ENCODE measurements at places on chromosomes 13 and 19.

- DNase-seq: no peak
Observed at GRCh38 chr13:32267836-32268439, 47.2 kb downstream of the ZAR1L start.

- no peak for DNase-seq
Observed at GRCh38 chr13:20247963-20248362, 15.8 kb upstream of the GJB6 start.

- DNase-seq: no peak
Observed at GRCh38 chr13:31377946-31378345, 178.2 kb downstream of the B3GLCT start.

DNA sequence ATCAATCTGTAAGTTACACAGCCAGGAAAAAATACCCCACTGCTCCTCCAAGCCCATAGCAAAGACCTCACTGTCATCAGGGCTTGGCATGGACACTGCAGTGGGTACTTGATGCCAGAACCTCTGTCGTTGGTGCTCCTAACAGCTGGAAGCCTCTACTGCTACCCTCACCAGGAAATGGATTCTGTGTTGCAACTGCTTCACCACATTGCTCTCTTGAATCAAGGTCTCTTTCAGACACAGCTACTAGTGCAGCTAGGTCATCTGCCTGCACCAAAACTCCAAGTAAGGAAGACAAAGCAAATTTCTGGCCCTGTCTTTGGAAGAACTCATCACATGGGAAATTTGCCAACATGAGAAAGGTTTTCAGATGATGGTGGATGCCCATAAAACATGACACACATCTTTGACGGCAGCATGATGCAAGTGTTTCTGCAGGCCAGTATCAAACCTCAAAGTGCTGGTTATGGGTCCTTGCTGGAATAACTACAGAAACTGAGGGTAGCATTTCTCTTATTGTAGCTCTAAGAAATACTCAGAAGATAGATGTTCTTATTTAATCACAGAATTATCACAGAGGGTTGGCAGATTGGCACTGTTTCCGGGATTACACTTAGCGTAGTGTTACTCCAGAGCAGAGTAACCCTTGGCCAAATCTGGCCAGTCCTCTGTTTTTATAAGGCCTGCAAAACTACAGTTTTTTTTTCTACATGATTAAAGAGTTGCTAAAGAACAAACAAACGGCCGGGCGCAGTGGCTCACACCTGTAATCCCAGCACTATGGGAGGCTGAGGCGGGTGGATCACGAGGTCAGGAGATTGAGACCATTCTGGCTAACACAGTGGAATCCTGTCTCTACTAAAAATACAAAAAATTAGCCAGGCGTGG, 12.9 kb upstream of the PCCA start:
- no peak for DNase-seq

- no peak for DNase-seq
Observed at GRCh38 chr13:111286749-111287148, 33.7 kb upstream of the TEX29 start.

DNA sequence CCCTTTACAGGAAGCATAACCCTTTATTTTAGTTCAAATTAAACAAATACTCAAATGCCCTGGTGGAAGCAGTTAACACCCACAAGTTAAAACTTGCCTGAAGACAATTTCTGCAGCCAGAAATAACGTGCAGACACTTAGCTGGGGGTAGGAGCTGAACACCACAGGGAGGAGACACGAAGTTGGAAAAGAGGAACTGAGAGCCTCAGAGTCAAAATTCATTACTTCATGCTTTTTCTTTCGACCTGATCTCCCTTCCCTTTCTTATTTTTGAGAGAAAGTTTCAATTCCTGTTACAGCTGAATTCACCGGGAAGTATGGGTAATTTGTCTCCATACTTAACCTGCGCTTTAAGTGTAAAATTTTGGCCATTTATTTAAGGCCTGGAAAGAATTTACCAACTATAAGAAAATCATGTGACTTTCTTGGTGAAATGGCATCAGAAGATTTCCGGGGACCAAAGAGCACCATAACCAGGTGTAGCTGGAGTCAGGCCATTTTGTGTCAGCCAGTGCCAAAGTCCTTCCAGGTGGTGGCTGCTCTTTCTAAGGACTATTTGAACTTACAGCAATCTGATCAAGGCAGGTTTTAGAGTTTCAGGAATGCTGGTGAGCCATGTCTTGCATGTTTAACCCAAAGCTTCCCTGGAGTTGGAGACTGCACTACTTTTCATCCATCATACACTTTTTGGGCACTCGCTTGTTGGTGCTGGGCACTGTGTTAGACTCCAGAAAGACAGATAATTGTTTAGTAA, 46.5 kb upstream of the RCBTB2 start:
- DNase-seq: no peak

Data from vagina (tissue), 2 donors.